ENCODE measurements at places on chromosomes 6 and 20.

- no peak for DNase-seq
Observed at GRCh38 chr6:113493991-113494390, 363.2 kb upstream of the MARCKS start.

- no peak for DNase-seq
Observed at GRCh38 chr6:28865401-28866204, 58.2 kb downstream of the TRIM27 start.

- DNase-seq = no peak
Observed at GRCh38 chr20:973785-974194, 28.3 kb downstream of the RSPO4 start.

- DNase-seq = no peak
Observed at GRCh38 chr6:134539865-134540323, 222.0 kb upstream of the SGK1 start.

- DNase-seq = no peak
Observed at GRCh38 chr20:50584687-50585086, 74.5 kb downstream of the PTPN1 start.

DNA sequence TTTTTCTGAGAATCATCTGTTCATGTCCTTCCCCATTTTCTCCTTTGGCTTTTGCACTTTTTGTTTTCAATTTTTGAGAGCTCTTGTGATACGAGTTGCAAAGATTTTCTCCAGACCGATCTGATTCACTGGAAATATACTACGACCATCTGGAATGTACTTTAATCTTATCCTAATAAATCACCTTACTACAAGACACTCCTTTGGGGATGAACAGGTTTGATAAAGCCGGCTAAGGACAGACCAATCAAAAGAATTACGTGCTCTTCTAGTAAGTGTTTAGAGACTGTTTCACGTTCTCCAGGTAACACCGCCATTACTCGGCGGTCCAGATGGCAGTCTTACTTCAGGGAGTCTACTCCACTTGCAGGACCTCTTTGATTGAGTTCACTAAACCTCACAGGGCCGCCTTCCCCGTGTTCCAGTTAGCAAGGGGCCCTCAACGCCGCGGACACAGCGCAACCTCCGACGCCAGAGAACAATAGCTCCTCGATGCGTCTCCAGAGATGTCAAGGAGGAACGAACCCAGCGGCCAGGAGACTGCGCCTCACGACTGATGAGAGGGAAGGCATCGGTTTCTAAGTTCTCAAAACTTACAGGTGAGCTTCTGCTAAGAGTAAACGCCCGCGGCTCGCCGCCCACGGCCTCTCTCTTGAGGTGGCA is 920 bp upstream of the WTAP start:
- DNase-seq = no peak

GRCh38 chr20:36317675-36318074 is 11.5 kb downstream of the DLGAP4 start:
- DNase-seq = no peak

- no peak for DNase-seq
Observed at GRCh38 chr20:43357352-43357751, 100.3 kb upstream of the SRSF6 start.

DNA sequence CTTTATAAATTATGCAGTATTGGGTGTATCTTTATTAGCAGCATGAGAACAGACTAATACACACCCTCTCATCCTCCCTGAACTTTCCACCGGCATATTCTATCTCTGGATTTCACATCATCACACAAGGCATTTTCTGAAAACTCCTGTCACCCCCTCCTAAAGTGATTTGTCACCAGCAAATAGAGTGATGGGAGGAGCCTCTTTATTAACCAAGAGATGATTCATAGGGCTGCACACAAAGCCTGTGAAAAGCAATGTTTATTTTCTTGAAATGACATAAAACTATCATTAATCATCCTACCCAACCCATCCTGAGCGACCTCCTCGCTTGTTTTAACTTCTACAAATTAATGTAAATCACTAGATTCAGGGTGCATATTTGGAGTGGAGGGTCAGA is 394.7 kb upstream of the SULF2 start:
- no peak for DNase-seq

DNA sequence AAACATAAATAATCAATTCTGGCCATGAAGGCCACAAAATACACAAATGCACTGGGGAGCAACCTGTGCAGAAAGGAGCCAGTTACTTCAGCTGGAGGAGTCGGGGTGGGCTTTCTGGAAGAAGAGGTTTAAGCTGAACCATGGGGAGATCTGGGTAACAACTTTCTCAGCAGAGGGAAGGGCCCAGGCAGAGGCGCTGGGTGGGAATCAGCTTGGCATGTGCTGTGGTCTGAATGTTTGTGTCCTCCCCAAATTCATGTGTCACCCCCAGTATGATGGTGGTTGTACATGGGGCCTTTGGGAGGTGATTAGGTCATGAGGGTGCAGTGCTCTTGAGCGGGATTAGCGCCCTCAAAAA is 107.9 kb downstream of the SYCP2 start:
- no peak for DNase-seq

GRCh38 chr20:35497320-35497719 is 32.1 kb downstream of the C20orf173 start:
- peak; percentile 57 for DNase-seq

DNA sequence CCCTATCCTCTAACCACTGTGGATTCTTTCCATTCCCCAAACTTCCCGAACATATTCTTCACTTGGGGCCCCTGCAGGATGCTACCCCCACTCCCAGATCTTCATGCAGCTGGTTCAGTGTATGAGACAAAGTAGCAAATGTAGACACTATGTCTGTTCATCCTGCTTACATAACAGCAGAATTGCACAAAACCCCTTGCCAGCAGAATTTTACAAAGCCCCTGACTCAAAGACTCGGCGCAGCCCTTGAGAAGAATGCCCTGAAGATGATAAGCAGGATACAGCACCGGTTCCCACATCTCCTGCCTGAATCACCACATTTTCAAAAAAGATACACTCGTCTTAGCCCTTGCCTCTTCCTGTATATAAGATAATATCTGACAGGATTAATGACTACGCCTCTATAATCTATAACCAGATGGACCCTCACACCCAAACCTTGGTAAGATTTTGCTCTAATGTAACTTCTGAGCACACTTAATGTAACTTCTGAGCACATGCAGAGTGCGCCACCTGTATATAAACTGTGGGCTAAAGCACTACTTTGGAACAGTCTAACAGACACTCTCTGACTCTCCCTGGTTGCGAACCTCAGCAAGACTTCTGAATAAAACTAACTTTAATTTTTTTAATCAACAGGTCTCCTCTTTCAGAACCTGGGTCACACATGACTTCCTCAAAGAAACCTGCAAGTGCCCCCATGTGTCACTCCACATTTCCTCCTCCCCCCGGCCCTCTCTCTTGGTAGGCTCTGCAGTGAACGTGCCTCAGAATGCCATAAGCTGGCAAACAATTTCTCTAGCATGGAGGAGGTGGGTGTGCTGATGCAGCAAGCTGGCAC is 28.7 kb downstream of the RALGAPA2 start:
- no peak for DNase-seq

DNA sequence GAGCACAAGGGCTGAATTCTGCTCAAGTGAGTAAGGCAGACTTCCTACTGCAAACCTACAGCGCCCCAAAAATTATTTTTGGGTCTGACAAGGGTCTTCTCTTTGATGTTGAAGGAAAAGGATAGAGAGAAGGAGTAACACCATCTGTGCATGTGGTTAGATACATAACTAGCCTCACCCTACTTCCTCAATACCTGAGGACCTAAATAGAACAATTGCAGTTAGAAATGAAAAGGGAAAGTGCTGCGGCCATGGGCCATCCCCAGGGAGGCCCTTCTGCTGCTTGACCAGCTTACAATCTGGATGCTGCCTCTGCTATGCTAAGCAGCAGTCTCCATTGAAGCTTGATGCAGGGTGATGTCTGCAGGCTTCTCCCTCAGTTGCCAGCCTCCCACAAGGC is 63.2 kb upstream of the ARMH2 start:
- DNase-seq = no peak

DNA sequence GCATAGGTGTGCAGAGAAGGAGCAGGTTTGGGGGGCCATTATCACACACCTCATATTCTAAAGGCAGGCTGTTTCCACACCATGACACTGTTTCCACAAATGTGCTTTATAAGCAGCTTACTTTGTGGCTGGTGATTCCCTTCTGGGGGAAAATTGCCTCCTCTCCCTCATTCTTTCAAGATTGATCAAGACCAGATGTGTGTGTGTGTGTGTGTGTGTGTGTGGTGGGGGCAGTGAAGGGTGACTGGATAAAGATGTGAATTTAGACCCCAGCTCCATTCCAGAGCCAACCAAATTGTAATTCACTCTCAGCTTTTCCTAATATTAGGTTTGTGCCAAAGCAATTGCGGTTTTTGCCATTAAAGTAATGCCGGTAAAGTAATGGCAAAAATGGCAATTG is 45.6 kb downstream of the EDN3 start:
- DNase-seq = no peak

DNA sequence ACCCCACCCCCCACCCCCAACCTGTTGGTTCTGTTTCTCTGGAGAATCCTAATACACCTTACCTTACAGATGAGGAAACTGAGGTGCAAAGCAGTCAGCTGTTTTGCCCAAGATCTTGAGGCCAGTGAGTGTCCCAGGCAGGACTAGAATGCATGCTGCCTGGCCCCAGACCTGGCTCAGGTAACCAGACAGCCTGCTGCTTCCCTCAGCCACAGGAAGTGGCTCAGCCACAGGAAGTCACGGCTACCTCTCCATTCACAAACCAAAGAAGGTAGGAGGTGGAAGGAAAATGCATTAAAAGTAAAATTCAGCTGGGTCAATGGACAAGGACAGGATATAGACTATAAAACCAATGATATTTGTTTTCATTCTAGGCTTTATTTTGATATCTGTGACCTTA is 517.6 kb downstream of the CD83 start:
- no peak for DNase-seq

GRCh38 chr20:21126581-21126870 is 644 bp downstream of the KIZ start:
- DNase-seq = no peak

GRCh38 chr6:83592770-83593394 is 80.5 kb downstream of the PRSS35 start:
- DNase-seq = no peak

DNA sequence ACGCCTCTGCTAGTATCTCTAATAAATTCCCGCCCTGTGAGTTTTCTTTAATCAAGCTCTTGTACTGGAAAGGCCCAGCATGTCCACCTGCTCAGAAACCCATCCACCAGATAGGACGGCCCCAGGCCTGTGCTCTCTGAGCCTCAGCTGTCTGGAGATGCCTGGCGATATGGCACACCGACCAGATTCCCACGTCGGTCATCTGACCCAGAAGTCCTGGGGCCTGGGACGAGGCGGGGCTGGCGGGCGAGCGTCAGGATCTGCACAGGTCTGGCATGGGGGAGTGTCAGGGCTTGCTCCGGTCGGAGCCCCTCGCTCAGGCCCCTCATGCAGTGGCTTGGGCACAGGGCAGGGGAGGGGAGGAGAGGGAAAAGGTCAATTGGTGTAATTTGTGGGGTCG is 10.2 kb downstream of the RNASET2 start:
- DNase-seq = no peak

- DNase-seq = no peak
Observed at GRCh38 chr20:56964901-56965300, 301.5 kb downstream of the BMP7 start.

DNA sequence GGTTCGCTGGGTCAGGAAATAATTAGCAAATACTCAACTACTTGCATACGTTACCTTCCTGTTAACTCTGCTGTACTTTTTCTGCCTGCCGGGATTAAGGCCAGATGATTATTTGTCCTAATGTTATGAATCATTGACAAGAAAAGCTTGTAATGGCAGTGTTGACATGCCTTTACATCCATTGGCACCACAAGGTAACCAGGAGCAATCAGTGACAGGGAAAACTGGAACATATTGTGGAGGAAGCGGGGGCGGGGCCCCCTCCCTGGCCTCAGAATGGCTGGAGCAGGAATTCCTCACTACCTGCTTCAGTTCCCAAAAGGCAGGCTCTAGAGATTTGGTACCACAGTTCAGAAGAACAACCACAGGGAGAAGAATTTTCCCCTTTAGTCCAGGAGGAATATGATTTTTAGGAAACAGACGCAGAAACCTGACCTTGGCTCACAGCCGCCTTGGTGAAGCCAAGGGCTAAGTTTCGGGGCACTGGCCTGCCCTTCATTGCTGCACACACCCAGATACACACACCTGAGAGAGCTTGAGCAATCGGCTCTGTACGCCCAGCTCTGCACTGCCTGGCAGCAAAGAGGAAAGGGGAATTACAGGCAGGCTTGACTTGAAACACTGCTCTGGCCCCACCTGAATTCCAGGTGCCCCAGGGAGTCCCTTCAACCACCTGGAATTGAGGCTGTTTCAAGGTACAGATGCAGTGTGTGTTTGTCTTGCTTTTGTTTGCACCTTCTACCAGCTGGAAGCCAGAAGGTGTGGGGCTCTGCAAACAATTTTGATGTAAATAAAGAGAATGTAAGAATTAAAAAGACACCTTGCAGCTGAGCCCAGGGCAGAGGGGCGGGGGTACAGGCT is 89.8 kb downstream of the MYB start:
- DNase-seq = no peak

GRCh38 chr6:95658886-95659285 is 81.6 kb downstream of the MANEA start:
- no peak for DNase-seq

- DNase-seq = no peak
Observed at GRCh38 chr6:36897609-36898008, 11.9 kb downstream of the C6orf89 start.

GRCh38 chr20:19492687-19493336 is 265.2 kb upstream of the RIN2 start:
- DNase-seq = no peak

DNA sequence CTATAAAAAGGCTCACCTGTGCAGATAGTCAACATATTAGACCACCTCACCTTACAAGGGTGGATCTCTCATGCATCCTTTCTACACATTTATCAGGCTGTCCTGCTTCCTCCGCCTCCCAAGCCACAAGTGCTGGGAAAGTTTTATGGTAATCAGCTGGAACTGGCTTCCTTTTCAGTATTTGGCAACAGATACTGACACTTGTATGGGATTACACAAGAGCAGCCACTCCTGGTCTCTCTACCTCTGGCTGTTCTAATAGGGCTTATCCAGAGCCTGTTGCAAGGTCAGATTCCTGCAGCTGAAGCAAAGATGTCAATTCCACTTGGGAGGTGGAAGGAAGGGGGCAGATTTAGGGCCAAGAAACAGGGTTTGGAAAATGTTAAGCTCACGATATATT is 503 bp upstream of the GPLD1 start:
- no peak for DNase-seq

DNA sequence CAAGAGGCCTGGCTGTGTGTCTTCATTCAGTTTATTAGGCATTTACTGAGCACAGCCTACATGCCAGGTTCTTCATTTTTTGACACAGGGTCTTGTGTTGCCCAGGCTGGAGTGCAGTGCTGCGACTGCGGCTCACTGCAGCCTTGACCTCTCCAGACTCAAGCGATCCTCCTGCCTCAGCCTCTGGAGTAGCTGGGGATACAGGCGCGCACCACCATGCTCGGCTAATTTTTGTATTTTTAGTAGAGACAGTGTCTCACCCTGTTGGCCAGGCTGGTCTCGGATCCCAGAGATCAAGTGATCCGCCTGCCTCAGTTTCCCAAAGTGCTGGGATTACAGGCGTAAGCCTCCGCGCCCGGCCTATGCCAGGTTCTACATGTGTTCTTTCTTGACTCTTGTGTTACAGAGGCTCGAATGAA is 601 bp upstream of the ATRN start:
- DNase-seq = no peak

- no peak for DNase-seq
Observed at GRCh38 chr6:108940741-108941140, 92.5 kb downstream of the ARMC2 start.
